Glomerular endothelial cell (primary cell): ENCODE measurements at places on chromosomes 6 and 20. TPM values are rescaled to one million over a fixed set of nuclear protein-coding genes. Genes with fewer than 3 reads are reported as not detected.

KPNA5 gene
- total RNA-seq: 3.6 and 6.0 TPM in 2 replicates

CASS4 gene
- not detected in 2 replicates for total RNA-seq

ABHD16B gene
- not detected in 2 replicates for total RNA-seq

ENPP5 gene
- 0.19 TPM in 1 of 2 replicates, not detected in the other for total RNA-seq

SLC2A10 gene
- total RNA-seq: 10.8 and 20.6 TPM in 2 replicates
